Activated naive CD8-positive, alpha-beta T cell treated with anti-CD3 and anti-CD28 coated beads, Interleukin-2, amount 50 U/mL, for 24 hours (primary cell): ENCODE measurements at places on chromosomes 1 and 21.

GRCh38 chr21:32958288-32959002 is 67.3 kb upstream of the OLIG2 start:
- DNase-seq, result no peak
- H3K27me3 ChIP-seq, result peaks cover 47% of the 10 kb centered on the region
- no peaks in the 10 kb centered on the region for H3K4me1 ChIP-seq

GRCh38 chr1:232278925-232279324 is 351.0 kb downstream of the SIPA1L2 start:
- no peak overlapping the region for H3K4me3 ChIP-seq
- H3K27me3 ChIP-seq, result peaks cover 3% of the 10 kb centered on the region
- no peak for DNase-seq

DNA sequence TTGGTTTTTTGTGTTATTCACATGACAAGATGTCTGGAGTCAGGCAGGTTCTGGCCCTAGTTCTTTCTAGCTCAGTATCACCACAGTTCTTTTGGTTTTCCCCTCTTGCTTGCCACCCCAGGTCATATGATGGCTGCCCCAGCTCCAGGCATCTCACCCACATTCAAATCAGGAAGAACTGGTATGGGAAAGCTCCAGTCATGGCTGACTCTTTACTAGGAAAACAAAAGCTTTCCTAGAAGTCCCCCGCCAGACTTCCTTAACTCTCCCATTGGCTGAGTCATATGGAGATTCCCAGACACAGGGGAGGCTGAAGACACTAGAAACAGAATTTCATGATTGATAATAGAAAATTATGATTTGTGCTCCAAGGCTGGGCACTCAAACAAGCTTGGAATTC is 22.1 kb upstream of the EYA3 start:
- peaks cover 36% of the 10 kb centered on the region for H3K4me1 ChIP-seq
- H3K4me3 ChIP-seq, result no peak overlapping the region
- no peak for DNase-seq
- no peak overlapping the region for H3K27ac ChIP-seq
- no peaks in the 10 kb centered on the region for H3K27me3 ChIP-seq
- no peaks in the 10 kb centered on the region for H3K36me3 ChIP-seq

- peaks cover 12% of the 10 kb centered on the region for H3K4me1 ChIP-seq
- no peaks in the 10 kb centered on the region for H3K36me3 ChIP-seq
- H3K27me3 ChIP-seq, result no peaks in the 10 kb centered on the region
- no peak overlapping the region for H3K4me3 ChIP-seq
- no peak for DNase-seq
- H3K27ac ChIP-seq, result no peak overlapping the region
Measured at GRCh38 chr1:25870614-25871013, 4.9 kb downstream of the PAQR7 start.

GRCh38 chr1:164771619-164772361 is 212.8 kb downstream of the PBX1 start:
- DNase-seq, result no peak
- H3K36me3 ChIP-seq, result no peaks in the 10 kb centered on the region
- peaks cover 4% of the 10 kb centered on the region for H3K4me1 ChIP-seq
- no peak overlapping the region for H3K4me3 ChIP-seq
- no peak overlapping the region for H3K27ac ChIP-seq

- peaks cover 77% of the 10 kb centered on the region for H3K4me1 ChIP-seq
- DNase-seq, result no peak
- H3K4me3 ChIP-seq, result no peak overlapping the region
- H3K27me3 ChIP-seq, result no peaks in the 10 kb centered on the region
- peak overlapping the region; percentile 15 for H3K27ac ChIP-seq
- H3K36me3 ChIP-seq, result peaks cover 9% of the 10 kb centered on the region
Measured at GRCh38 chr1:21304488-21304887, 14.2 kb upstream of the ECE1 start.
